ENCODE measurements at places on chromosomes 16 and 17. TPM values are rescaled to one million over a fixed set of nuclear protein-coding genes. Genes with fewer than 3 reads are reported as not detected.

KCNG4 gene
- not detected for total RNA-seq

LRRC45 gene
- total RNA-seq: 11.5 TPM

COQ9 gene
- total RNA-seq: 45.3 TPM

APOBR gene
- total RNA-seq: 0.76 TPM

OTOA gene
- 0.38 TPM for total RNA-seq

PER1 gene
- total RNA-seq: 32.5 TPM

- ATAC-seq: no peak
These were observed 9.3 kb downstream of the CEP295NL start for GRCh38 chr17:78893684-78894083.

DNA sequence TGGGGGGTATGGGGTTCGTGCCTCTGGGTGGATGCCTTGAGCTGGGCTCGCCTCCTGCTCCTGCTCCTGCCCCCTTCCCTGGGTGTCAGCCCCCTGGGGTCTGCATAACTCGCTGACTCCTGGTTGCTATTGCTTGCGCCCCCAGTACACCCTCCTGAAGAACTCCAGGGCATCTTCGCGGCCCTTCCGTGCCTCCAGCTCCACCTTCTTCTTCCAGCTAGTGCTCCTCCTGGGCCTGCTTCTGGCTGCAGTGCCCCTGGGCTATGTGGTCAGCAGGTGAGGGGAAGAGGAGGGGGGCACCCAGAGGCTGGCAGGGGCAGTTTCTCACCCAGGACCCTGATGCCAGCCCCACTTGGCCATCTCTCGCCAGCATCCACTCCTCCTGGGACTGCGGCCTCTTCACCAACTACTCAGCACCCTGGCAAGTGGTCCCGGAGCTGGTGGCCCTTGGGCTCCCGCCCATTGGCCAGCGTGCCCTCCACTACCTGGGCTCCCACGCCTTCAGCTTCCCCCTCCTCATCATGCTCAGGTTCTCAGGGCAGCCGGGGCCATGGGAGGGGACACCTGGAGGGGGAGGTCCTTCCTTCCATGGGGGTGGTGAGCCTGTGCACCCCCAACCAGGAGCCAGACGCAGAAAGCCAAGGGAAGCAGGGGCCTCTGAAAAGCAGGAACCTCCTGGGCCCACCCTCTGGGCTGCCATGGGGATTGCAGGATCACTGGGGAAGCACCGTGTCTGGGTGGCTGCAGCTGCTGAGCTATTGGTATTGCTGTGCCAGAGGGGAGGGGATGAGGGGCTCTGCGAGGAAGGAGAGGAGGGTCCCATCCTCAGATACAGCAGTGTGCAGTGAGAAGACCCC is 7.8 kb upstream of the C17orf99 start:
- ATAC-seq: no peak

- ATAC-seq: no peak
These were observed 119.6 kb downstream of the SPAG9 start for GRCh38 chr17:51000835-51001638.

GRCh38 chr17:2050300-2051060 is 4.4 kb upstream of the HIC1 start:
- peak; percentile 24 for ATAC-seq

GRCh38 chr16:69397821-69398521 is 12.2 kb upstream of the TERF2 start:
- ATAC-seq: peak; percentile 69

GRCh38 chr17:67829331-67829730 is 4.0 kb downstream of the BPTF start:
- no peak for ATAC-seq

GRCh38 chr16:1917665-1918350 is 407 bp downstream of the HS3ST6 start:
- ATAC-seq: peak; percentile 12

DNA sequence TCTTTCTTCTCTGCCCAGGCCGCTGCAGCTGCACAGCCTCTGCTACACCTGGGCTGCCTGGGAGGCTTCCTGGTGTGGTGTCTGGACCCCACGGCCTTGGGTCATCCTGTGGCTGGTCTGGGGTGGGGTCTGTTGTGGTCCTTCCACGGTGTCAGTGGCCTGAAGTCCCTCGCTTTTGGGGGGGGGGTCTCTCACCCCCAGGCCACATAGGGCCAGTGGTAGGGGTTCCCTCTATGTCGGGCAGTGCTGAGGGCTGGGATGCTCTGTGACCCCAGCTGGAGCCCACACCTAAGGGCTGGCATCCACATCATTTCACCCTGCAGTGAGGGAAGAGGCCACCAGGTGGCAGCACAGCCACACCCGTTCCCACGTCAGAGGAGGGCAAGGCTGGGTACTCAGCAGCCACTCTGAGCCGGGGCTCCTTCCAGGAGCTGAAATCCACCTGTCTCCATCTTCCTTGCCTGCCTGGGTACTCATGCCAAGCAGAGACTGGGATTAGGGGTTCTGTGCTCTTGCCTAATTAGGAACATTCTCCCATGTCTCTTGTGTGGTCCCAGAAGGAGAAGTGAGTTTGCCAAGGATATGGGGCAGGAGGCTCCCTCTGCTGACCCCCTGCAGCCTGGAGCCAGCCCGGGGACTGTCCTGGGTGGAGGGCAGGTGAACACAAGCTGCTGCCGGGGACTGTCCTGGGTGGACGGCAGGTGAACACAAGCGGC is 13.0 kb downstream of the ENGASE start:
- ATAC-seq: peak; percentile 69

DNA sequence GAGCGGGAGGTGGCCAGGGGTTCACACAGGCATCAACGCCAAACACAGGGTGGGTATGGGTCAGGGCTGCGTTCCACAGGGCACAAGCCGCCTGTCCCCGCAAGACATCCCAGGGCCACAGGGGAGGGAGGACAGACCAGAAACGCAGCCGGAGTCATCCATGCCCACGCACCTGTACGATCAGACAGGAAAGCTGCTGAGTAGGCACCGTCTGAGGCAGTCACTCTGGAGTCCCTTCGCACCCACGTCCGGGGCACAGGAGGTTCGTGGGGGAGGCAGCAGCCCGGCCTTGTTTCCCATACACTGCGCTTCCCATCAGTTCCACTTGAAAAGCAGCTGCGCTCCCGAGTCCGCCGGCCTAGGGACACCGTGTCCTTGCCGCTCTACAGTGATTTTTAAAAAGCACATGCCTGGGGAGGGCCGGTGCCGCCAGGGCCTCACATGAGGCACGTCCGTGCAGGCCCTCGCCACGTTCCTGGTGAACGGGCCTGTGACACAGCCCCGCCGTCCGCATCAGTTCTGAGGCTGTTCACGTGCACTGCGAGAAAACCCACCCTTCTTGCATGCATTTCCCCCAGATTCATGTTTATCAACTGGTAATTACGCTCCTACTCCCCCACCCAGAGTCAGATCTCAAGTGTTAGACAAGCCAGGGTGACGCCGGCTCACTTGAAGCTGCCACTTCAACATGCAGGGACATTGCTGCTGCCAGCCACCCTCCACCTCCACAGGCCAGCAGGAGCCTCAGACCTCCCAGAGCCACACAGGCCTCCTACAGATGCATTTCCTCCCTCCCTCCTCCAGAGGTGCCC is 34.8 kb downstream of the WDR45B start:
- ATAC-seq: peak; percentile 53

- no peak for ATAC-seq
These were observed 30.1 kb downstream of the DNAH9 start for GRCh38 chr17:11628374-11628773.

DNA sequence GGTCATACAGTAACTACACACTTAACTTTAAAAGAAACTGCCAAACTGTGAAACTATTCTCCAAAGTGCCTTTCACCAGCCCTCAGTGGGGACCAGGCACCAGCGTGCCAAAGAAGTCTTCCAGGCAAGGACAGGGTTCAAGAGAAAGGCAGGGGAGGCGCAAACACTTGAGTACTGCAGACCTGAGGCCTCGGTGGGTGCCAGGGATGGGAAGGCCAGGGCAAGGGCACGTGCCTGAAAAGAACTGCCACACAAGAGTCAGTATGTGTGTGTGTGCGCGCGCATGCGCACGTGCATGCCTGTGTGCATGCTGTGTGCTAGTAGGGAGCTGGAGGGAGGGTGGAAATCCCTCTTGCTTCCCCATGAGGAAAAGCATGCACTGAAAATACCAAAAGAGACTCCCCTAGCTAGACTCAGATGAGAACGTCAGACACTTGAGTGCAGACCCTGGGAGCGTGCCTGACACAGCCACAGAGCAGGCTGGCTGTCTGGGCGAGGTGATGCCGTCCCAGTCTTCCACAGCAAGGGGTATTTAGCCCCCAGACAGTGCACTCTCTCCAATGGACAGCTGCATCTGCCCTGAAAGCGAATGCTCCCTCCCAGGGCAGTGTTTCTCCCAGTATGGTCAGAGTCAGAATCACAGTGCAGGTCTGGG is 40.1 kb upstream of the GSG1L start:
- ATAC-seq: no peak
